ENCODE measurements at places on chromosomes 5 and 9.

DNA sequence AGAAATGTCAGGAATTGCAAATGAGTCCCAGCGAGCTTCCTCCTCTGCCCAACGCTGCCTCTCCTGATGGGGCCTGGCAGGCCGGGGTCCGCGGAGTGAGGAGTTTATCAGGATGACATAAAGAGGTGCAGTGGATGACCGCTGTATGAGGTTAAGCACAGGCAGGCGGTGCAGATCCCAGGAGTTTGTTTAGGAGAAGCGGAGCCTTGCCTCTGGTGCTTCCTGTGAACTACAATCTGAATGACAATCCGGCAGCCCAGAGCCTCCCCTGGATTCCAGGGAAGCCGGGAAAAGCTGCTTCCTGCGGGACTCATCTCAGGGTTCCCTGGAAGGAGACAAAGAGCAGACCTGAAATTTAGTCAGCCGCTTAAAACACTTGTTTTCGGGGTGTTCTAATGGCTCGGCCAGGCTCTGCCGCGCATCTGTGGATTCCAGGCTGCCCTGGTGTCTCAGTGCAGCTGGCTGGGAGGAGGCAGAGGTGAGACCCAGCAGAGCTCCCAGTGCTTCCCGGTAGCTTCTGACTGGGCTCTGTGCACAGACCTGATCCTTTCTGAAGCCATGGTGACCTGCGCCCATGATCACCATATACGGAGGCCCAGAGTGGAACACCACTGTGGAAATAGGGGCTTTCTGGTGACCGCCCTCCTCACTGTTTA is 69.8 kb upstream of the IRX4 start:
- H3K36me3 ChIP-seq, result no peaks in the 10 kb centered on the region
- H3K27ac ChIP-seq, result no peak overlapping the region
- DNase-seq, result no peak
- no peak overlapping the region for H3K4me3 ChIP-seq
- no peaks in the 10 kb centered on the region for H3K4me1 ChIP-seq

GRCh38 chr5:82319651-82320376 is 41.7 kb upstream of the RPS23 start:
- H3K27me3 ChIP-seq, result no peaks in the 10 kb centered on the region
- no peaks in the 10 kb centered on the region for H3K36me3 ChIP-seq
- no peak overlapping the region for H3K27ac ChIP-seq
- no peaks in the 10 kb centered on the region for H3K4me1 ChIP-seq
- no peak for DNase-seq

- H3K27ac ChIP-seq, result no peak overlapping the region
- no peaks in the 10 kb centered on the region for H3K27me3 ChIP-seq
- no peaks in the 10 kb centered on the region for H3K4me1 ChIP-seq
- H3K36me3 ChIP-seq, result no peaks in the 10 kb centered on the region
Observed at GRCh38 chr5:151509231-151509630, 61.8 kb downstream of the SLC36A1 start.

DNA sequence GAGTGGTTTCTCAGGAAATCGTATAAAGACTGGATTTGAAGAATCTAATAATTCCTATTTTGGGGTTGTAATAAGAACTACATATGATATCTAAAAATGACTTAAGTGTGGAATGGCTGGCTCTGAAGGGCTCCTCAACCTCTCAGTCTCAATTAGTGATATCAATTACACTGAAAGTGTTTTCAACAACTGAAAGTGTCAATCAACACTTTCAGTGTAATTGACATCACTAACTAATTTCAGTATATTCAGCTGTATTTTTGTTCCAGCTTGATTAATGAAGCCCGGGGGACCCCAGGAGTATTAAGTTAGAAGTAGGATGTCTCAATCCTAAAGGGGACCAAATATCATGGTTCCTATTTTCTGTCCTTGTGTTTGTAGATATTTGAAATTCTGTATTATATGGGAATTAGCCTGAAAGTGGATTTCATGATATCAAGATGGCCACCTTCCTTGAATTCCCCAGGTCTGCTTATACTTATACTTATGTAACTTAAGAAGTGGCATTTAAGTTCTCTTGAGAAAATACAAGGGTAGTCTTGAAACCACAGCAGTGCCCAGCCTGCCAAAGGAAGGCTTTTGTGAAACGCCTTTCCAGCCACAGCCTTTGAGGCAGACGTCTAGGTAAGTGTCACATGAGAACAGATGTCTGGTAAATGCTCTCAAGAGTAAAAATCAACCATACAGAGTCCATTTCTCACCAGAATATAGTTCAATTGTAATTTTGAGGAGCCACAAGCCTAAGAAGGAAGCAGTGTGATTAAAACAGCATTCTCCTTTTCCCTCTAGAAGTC is 4.6 kb downstream of the BASP1 start:
- DNase-seq, result no peak
- H3K27me3 ChIP-seq, result no peaks in the 10 kb centered on the region
- peaks cover 30% of the 10 kb centered on the region for H3K4me1 ChIP-seq
- H3K27ac ChIP-seq, result peak overlapping the region; percentile 40

GRCh38 chr5:142143878-142144277 is 35.3 kb downstream of the NDFIP1 start:
- H3K4me1 ChIP-seq, result no peaks in the 10 kb centered on the region
- no peaks in the 10 kb centered on the region for H3K27me3 ChIP-seq
- no peak overlapping the region for H3K4me3 ChIP-seq
- H3K36me3 ChIP-seq, result no peaks in the 10 kb centered on the region
- no peak for DNase-seq

- DNase-seq, result no peak
- peak overlapping the region; percentile 67 for H3K4me3 ChIP-seq
- peak overlapping the region; percentile 92 for H3K27ac ChIP-seq
- no peaks in the 10 kb centered on the region for H3K36me3 ChIP-seq
- no peaks in the 10 kb centered on the region for H3K27me3 ChIP-seq
- peaks cover 28% of the 10 kb centered on the region for H3K4me1 ChIP-seq
Observed at GRCh38 chr5:108729242-108729615, 18.5 kb upstream of the FER start.

- H3K36me3 ChIP-seq, result no peaks in the 10 kb centered on the region
- no peak overlapping the region for H3K27ac ChIP-seq
- peaks cover 24% of the 10 kb centered on the region for H3K4me1 ChIP-seq
Observed at GRCh38 chr5:177491429-177491945, 5.9 kb downstream of the PDLIM7 start.

DNA sequence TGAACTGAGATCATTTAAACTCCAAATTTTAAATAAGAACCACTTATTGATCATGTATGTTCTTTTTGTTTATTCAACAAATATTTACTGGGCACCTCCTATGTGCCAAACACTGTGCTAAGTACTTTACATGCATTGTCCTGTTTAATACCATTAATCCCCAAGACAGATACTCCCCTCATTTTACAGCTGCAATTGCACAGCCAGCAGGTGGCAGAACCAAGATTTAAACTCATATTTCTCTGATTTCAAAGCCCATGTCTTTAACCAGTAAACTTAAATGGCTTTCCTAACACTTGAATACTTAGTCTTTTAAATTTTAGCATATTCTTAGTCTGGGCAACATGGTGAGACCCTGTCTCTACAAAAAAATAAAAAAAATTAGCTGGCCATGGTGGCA is 43.4 kb upstream of the KIAA1958 start:
- no peaks in the 10 kb centered on the region for H3K27me3 ChIP-seq
- no peaks in the 10 kb centered on the region for H3K36me3 ChIP-seq
- H3K4me1 ChIP-seq, result peaks cover 4% of the 10 kb centered on the region
- DNase-seq, result no peak

- peaks cover 3% of the 10 kb centered on the region for H3K27me3 ChIP-seq
- no peak for DNase-seq
- H3K36me3 ChIP-seq, result no peaks in the 10 kb centered on the region
- H3K4me3 ChIP-seq, result no peak overlapping the region
- no peaks in the 10 kb centered on the region for H3K4me1 ChIP-seq
Observed at GRCh38 chr5:170135796-170136490, 30.2 kb downstream of the FOXI1 start.

GRCh38 chr5:160491438-160491837 is 69.8 kb downstream of the PTTG1 start:
- H3K27ac ChIP-seq, result no peak overlapping the region
- peaks cover 23% of the 10 kb centered on the region for H3K4me1 ChIP-seq
- H3K27me3 ChIP-seq, result no peaks in the 10 kb centered on the region
- no peak overlapping the region for H3K4me3 ChIP-seq
- H3K36me3 ChIP-seq, result peaks cover under 1% of the 10 kb centered on the region

DNA sequence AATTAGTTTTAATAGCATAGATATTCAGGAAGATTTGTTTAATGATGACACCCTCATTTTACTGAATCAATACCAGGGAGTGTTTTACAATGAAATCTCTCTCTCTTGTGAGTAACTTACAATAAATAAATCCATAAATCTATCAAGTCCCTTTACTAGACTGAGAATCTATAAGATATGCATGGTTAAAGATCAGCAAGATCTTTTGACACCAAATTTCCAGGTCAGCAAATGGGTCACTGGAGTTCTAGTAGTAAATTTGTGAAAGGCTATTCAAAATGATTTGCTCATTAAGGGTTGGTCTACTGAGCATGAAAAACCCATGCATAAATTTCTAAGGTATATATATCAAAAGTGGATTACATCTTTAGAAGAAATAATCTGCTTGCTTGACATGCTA is 512.1 kb upstream of the ITGA1 start:
- H3K27ac ChIP-seq, result no peak overlapping the region
- H3K27me3 ChIP-seq, result no peaks in the 10 kb centered on the region
- DNase-seq, result no peak
- H3K4me1 ChIP-seq, result no peaks in the 10 kb centered on the region
- H3K4me3 ChIP-seq, result no peak overlapping the region

DNA sequence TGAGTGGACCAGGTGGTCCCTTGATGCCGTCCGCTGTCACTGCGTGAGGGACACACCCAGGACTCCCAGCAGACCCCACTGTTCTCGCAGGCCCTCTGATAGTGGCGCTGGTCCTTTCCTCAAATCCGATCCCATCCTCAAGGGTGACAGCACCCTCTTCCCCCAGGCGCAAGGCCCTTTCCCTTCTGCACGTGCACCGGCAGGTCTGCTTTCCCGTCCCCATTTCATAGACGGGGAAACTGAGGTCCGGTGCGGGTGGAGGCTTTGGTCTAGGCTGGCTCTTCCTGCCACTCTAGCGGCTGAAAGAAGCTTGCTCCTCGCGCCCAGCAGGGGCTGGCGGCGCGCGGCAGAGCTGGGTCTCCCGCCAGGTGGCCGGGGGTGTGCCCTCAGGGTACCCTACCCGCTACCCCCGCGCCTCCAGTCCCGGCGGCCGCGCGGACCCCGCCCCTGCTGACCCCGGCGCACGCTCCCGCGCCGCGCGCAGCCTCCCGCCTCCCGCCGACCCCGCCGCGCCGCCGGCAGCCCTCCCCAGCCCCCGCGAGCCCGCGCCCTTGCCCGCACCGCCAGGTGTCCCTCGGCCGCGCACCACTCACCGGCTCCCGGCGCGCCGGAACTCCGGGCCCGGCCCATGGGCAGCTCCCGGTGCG is 453 bp downstream of the RASGEF1C start:
- H3K27ac ChIP-seq, result no peak overlapping the region
- no peak for DNase-seq
- no peaks in the 10 kb centered on the region for H3K36me3 ChIP-seq
- H3K4me1 ChIP-seq, result no peaks in the 10 kb centered on the region
- H3K27me3 ChIP-seq, result peaks cover 5% of the 10 kb centered on the region
- H3K4me3 ChIP-seq, result no peak overlapping the region

Measured in GM12878 (cell line).